ENCODE measurements at places on chromosomes 2 and 18. TPM values are rescaled to one million over a fixed set of nuclear protein-coding genes. Genes with fewer than 3 reads are reported as not detected.

- DNase-seq, result no peak
Measured at GRCh38 chr2:151902829-151903228, 74.6 kb upstream of the ARL5A start.

DNA sequence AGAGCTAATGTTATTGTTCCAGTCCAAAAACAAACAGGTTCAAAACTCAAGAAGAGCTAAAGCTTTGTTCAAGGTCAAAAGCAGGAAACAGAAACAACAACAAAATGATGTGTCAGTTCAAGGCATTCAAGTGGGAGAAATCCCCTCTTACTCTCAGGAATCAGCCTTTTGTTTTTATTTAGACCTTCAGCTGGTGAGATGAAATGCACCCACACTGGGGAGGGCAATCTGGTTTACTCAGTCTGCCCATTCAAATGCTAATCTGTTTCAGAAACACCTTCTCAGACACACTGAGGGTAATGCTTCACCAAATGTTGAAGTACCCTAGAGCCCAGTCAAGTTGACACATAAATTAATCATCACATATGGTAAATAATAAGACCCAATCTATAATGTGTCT lies 150.6 kb downstream of the TMX3 start:
- DNase-seq, result no peak

DNA sequence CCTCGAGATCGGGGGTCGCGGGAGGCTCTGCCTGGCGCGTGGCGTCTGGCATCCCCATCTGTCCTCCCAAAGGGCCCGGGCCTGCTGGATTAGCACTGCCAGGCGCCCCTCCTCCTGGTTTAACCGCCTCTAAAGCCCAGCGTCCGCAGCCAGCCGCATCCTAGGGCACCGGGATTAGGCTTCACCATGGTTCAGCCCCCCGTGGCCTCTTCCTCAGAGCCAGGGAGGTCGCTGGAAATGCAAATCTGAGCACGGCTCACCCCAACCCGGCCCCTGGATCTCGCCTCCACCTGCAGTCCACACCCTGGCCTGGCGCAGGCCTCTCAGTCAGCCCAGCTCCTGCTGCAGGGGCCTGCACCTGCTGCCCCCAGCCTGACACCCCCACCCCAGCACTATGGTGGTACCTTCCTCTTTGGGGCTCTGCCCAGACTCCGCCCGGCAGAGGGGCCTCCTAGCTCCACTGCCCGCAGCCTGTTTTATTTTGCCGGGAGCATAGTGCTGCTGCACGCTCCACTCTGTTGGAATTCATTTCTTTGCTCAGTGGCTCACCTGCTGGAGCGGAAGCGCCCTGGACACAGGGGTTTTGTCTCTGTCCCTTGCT lies 13.2 kb downstream of the PRELID3A start:
- no peak for DNase-seq

SCYGR4 gene
- not detected for total RNA-seq

DNA sequence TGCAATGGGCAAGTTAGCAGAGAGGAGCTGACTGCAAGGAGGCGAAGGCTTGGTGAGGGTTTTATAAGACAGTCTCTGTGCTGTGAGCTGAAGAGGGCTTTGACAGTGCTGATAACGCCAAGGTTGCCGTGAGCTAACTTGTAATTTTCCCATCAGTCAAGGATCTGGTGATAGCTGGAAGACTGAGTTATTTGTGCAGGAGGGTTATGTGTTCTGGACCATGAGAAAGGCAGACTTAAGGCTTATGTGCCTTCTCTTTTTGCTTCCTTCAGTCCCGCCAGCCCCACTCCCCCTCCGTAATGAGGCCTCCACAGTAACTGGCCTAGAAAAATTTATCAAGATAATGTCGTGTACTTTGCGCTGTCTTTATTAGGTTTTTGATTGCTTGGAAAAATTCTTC lies 94.6 kb downstream of the RTP5 start:
- no peak for DNase-seq

GRCh38 chr2:218465987-218466633 lies 47.2 kb downstream of the VIL1 start:
- peak; percentile 15 for DNase-seq

DNA sequence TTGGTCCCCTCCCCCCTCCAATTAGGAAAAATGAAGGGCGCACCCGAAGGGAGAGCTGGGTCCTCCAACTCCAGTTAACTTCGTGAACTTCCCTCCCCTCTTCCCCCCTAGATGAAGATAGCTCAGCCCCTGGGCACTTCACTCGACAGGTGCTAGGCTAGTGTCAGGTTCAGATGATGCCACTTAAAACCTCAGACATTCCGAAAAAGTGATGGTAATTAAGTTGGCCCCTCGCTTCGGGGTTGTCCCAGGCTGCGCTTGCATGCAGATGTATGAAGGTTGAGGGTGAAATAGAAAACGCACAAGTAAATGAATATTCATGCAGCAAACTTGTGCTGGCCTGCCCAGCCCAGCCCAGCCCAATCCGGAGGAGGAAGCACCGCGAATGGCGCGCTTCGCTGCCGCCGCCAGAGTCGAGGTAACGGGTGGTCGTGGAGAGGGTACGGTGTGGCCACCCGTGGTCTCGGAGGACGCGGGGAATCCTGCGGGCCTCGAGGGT lies 3.0 kb upstream of the GBX2 start:
- DNase-seq, result no peak

DNA sequence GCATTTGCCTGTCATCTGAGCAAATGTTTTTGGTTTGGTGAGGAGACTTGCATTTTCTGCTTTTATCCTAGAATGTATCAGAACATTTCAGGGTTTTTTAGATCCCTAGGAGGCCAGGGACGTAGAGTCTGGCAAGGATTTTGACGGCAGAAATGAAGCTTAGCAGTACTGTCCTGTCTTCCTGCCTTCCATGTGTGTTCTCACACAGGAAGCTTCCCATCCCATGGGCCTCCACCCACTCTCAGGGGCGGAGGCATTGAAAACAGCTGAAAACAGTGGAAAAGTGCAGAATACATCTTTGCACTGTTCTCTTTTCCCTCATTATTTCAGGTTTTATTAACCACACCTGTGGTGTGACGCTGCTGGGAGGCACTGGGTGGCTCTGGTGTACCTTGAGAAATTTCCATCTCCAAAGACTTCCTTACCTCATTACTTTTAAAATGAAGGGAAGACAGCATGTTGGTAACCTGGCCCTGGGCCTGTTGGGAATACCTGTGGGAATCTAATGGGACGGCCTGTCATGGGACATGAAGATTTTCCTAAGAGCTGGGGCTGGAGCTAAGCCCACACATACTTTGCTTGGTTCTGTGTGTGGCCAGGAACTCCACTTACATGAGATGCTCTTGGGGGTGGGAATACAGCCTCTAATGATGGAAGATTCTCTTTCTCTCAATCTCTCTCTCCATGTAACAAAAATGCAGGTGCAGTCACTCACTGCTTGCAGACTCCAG lies 20.5 kb downstream of the PCARE start:
- no peak for DNase-seq

GRCh38 chr2:171390941-171391516 lies 42.8 kb downstream of the METTL8 start:
- DNase-seq, result peak; percentile 62

DNA sequence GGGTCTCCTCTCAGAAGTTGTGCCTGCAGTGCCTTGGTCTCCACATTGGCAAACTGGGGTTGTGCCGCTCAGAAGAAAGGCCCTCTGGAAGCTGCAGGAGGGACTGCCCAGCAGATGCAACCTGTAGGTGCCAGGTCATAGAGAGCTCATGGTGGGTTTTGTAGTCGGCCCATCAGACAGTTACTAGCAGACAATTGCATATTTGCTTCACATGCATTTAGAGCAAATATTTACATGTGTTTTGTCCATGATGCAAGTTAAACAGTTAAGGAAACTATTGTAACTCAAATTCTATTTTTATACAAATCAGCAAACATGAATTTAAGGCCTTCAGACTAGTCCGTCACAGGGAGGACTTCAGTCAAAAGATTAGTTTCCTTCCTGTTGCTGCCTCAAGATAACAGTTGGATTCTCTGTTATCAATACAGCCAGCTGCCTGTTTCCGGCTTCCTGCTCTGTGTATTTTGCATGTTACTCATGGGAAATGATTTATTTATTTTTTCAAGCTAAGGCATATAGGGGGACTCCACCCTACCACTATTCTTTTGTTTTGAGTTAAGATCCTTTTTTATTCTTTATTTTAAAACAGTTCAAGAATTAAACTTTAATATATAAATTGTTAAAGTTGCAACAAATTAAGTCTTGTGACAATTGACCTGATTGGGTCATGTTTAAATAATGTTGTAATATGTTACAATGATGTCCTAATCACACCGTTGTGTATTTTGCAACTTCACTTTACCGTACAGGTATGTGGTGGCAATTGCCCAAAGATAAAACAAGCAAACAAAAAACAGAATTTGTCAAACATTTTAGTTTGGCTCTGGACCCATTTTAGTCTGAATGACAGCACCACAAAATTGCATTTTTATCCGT lies 133.5 kb downstream of the SPTBN1 start:
- no peak for DNase-seq

DNA sequence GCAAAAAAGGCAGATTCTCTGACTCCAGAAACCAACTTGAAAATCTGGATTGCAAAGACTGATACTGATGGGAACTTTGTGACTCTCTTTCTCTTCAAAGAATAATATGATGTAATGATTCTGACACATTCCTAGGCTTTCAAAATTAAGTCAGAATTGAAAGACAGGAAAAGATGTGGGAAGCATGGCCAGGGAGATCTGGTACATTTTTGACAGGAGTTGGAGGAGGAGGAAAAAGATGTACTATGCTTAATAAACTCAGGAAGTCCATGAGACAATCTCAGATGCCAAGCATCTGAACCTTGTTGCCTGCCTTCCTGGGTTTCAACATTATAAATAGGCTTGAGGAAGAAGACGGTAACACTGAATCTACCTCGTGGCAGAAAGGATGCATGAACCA lies 34.2 kb downstream of the KLF7 start:
- no peak for DNase-seq

DNA sequence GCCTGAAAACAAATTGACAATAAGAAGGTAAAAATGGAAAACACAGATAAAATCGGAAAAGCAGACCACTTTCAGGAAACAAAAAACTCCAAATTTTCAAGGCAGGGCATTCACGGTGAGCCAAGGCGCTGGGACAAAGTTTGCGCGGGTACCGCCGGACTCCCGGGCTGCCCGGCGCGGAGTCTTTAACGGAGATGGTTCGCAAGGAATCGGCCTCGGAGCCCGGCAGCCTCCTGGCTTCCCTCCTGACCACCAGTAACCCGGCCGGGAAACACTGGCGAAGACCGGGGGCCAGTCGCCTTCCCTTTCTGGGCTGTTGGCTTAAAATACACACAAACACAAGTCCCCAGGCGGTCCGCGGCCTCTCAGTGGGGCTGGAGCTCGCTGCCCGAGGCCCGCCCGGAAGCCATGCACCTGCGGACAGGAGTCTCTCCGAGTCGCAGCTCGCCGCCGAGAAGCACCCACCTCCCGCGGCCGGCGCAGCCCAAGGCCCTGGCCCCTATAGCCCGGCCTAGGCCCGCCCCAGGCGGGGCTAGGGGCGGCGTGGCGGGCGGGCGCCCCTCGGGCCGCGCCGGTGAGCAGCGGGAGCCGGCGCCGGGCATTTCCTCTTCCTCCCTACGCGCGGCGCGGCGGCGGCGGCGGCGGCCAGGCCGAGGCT lies 622 bp upstream of the KCMF1 start:
- no peak for DNase-seq

DNA sequence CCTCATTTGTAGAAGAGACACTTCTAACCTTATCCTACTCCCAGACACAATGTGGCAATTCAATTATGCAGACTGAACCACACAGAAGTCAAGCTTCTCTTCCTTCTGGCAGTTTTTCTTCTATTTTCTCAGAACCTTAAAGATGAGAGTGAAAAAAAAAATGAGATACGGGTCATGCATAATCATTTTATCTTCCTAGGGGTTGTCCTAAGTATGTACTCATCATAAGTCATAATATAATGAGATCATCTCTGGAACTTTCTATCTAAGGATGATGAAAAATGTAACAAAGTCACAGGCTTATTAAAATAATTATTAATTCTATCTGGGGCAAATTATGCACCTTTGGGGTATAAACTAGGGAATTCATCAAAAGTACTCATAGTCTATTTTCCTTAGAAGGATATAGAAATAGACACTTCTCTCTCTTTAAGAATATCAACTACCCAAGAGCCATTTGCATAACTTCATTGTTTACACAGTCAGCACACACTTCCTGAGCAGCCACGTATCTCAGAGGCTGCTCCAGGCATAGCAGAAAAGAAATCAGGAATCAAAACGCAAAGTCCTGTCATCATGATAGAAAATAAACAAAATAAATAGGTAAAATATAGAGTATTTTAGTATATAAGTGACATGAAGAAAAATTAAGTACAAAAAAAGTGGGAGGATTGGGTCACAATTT lies 345.9 kb upstream of the SPHKAP start:
- DNase-seq, result peak; percentile 7

GRCh38 chr2:46979571-46979979 lies 64.0 kb upstream of the MCFD2 start:
- no peak for DNase-seq

ASPRV1 gene
- total RNA-seq, result 0.13 TPM

GRCh38 chr2:10046931-10047330 lies 3.6 kb downstream of the KLF11 start:
- no peak for DNase-seq

DNA sequence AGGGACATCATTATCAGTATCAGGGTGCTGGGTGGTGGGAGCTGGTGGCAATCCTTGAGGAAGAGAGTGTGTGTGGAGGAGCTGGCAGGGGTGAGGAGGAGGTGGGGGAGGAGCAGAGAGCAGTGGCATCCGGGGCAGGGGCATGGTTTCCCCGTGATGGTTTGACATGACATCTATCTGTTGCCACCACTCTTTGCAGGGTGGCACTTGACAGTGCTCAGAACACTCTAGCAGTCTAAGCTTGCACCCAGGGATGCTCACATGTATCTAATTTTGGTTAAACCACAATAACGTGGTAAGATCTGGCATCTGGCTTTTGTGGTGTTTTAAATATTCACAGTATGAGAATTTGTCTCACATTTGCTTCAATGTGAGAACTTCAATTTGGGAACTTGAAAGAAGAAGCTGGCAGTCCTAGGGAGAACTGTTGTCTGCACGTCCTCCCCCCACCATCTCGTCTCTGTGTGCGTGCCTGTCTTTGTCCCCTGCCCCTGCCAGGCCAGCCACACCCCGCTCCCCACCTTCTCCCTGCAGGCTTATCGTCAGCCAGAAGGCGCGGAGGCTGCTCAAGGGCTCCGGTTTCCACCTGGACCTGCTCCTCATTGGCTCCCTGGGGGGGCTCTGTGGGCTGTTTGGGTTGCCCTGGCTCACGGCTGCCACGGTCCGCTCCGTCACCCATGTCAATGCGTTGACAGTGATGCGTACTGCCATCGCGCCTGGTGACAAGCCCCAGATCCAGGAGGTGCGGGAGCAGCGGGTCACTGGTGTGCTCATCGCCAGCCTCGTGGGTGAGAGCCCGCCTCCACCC lies 11.7 kb downstream of the SLC4A3 start:
- no peak for DNase-seq

DNA sequence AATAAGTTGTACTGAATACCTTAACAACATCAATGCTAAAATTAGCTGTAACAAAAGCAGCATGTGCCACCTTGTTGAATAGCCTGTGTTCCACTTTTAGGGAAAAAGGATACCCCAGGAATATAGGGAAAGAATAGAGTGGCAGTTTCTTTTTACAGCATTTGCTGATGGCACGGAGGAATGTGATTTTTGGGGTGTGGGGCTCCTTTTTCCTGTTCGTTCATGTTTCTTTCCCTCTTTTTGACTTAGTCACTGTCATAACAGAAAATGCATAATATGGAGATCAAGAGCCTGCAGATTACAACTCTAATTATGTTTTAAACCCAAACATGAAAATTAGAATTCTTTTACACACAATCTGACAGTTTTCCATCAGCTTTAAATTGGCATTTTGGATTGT lies 60.4 kb downstream of the MAP3K20 start:
- no peak for DNase-seq
